HT1080 (cell line): ENCODE measurements at places on chromosomes 13 and 19.

DNA sequence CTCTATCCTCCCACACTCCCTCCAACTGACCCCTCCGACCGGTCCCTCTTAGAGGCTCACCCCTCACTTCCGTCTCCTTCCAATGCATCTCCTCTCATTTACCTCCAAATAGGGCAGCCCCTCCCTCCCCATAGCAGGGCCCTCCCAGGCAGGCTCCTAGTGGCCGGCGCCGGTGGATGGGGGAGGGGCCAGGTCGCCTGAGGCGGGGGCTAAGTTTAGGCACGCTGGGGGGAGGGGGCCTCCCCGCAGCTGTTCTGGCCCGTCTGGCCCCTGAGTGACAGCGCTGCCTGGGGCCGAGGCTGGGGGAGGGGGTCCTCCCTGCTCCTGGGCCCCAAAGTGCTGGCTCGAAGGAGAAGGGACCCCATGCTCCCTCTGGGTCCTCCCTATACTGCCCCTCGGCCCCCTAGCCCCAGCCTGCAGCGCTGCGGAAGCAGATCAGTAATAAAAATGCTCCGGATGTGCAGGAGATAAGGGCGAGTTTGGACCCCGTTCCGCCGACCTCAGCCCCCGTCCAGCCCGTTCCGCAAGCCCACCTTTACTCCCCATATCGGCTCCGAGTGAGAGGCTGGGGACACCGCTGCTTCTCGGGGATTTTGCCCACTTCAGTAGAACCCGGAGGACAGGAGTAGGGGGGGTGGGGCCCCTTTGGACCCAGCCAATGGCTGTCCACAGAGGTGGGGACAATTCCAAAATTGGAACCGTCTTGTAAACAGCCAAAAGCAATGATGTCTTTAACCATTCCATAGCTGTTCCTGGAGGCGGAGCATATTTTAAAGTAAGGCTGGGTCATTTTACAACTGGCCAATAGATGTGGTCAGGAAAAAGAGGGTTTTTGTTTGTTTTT, 4.0 kb downstream of the RTN2 start:
- DNase-seq = no peak

GRCh38 chr13:111549464-111549863, 229.0 kb downstream of the TEX29 start:
- no peak for DNase-seq

GRCh38 chr13:66700117-66700601, 530.0 kb downstream of the PCDH9 start:
- DNase-seq = no peak

DNA sequence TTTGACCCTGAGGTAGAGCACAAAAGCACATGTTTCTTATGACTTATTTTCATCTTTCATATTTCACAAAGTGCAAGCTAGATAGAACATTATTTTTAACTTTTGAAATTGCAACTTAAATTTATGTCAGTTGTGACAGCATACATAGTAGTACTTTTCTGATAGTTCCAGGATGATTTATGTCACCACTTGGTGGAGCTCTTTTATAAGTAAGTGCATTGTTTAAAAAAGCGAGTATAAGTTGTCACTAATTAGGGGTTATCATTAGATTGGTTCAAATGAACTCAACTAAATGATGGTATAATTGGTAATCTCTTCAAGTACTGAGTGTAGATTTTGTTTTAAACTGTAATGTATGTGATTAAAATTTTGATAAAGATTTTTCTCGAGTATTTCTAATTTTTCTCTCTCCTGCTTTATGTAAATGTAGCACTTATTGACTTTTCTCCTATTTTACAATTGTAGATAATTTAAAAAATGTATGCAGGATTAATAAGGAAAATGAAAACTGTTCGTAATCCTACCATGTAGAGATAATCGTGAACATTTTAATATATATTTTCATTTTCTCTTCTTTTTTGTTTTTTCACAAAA, 31.1 kb downstream of the RB1 start:
- DNase-seq = no peak

GRCh38 chr19:42191330-42191729, 26.1 kb downstream of the DEDD2 start:
- DNase-seq = no peak

- peak; percentile 87 for DNase-seq
Measured at GRCh38 chr13:39876258-39876657, 220.8 kb downstream of the COG6 start.

- DNase-seq = peak; percentile 20
Measured at GRCh38 chr13:51534041-51534817, 50.0 kb upstream of the WDFY2 start.

GRCh38 chr13:51797664-51798488, 6.1 kb downstream of the DHRS12 start:
- peak; percentile 65 for DNase-seq

DNA sequence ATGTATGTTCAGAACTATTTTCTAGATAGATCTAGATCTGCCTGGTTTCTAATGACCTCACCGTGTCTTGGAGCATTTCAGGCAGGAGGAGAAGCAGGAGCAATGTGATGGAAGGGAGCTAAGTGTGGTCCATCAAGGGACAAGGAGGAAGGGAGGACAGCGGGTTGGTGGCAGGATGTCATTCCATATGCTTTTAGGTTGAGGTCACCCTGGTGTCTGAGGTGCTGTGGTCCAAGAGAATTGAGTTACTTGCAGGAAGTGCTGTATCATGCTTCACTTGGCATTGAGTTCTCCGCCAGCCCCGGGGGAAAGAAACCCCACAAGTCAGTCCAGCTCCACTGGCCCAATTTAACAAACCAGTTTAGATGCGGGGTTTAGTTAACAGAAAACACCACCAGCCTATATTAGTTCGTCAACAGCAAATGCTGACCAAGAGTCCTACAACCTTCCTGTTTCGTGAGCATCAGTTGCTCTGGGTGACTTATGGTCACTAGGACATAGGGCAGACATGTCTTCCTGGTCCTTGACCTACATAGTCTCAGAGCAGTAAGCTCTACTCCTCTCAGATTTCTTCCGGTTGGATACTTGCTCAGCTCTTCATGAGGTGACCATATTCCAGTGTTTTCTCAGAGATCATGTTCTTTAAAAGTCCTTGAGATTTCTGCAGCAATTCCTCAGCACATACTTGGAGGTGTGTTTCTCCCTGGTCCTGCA, 79.4 kb downstream of the MBNL2 start:
- no peak for DNase-seq

- no peak for DNase-seq
Measured at GRCh38 chr19:7916955-7917266, 2.3 kb downstream of the TGFBR3L start.

DNA sequence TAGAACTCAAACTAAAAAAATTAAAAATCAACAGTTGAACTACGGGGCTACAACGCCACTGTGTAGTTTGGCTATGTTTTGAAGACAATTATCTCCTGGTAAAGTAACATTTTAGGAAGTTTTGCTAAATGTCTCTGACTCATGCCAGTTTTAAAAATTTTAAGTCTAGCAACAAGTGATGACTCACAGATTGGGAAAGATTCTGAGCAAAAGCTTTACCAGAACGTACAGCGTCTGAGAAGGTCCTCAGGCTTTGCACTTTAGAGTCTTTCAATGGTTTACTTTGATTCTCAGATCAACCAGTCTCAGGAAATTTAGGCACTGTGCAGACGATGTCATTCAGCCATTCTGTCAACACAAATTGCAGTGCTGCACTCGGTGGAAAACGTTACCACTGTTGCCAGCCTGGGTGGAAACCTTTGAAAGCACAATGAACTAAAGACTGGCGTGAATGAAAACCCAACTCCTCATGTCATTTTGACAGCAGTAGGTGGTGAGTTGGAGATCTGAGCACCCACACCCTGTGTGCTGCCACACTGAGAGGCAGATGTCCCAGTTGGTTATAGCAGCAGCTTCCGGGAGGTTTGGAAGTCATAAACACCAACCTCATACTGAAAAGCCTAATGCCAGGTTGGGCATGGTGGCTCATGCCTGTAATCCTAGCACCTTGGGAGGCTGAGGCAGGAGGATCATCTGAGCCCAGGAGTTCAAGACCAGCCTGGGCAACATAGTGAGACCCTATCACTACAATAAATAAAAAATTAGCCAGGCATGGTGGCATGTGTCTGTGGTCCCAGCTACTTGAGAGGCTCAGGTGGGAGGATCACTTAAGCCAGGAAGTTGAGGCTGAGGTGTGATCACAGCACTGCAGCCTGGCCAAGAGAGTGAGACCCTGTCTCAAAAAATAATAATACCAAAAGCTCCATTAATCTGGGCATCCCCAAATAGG, 6.3 kb upstream of the WTIP start:
- peak; percentile 71 for DNase-seq

GRCh38 chr13:39957868-39958677, 302.6 kb downstream of the COG6 start:
- no peak for DNase-seq

GRCh38 chr13:30705680-30706079, 29.7 kb upstream of the ALOX5AP start:
- DNase-seq = peak; percentile 50

GRCh38 chr13:33351319-33351718, 65.8 kb upstream of the STARD13 start:
- DNase-seq = peak; percentile 13

- no peak for DNase-seq
Measured at GRCh38 chr19:38959618-38960017, 15.9 kb downstream of the FBXO17 start.

GRCh38 chr13:24625870-24626849, 54.0 kb upstream of the ATP12A start:
- DNase-seq = no peak

- peak; percentile 71 for DNase-seq
Measured at GRCh38 chr13:40026174-40026585, 370.7 kb downstream of the COG6 start.

DNA sequence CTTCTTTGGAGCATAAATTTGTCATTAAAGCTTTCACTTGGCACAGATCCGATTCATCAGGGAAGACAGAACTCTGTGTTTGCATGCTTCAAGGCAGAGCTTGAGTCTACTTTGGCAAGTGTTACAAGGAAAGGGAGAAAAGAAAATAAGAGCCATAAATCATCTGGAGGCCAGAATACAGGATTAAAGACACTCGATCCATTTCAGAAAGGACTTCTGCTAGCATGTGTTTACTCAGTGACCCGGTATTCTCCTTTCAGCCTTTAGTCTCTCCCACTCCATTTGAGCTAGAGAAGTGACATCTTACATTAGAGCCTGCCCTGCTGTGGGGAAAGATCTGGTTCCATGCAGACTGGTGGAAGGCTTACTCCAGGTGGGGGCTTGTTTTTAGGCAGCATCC, 306.4 kb downstream of the KLF5 start:
- no peak for DNase-seq

DNA sequence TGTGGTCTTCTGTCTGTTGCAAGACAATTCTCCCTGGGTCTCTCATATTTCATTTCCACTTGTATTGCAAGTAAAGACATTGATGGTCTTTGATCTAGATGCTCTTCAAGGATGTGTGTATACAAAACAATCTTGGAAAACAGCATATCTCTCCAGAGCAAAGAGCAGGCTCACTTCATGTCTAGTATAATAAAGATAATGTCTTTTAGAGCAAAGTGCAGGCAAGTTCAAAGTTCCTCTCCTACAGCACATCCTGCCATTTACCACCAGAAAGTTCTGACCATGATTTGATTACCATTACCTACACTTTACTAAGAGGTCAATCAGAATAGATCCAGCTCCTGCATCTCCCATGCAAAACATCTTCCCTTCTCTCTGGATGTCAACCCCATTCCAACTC, 162.8 kb downstream of the DIAPH3 start:
- no peak for DNase-seq

GRCh38 chr13:90014038-90014437, 1333.4 kb upstream of the MIR17HG start:
- DNase-seq = no peak

- DNase-seq = no peak
Measured at GRCh38 chr19:35727053-35727955, 9.5 kb downstream of the KMT2B start.

DNA sequence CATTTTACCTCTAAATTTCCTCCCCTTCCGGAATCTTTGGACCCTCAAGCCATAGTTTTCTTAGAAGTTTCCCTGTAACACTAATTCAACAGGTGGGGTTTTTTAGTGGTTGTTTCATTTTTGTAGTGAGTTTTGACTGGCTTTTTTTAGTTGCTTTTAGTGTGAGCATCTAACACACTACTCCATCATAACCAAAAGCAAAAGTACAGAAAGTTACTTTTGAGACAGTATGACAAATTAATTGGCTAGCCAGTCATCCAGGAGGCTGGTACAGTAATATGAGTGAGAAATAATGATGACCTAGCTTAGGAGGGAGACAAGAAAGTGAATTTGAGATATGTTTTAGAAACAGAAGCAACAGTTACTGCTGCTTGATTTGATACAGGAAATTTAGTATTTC, 71.5 kb downstream of the DNAJC15 start:
- no peak for DNase-seq

GRCh38 chr13:96252903-96253302, 163.0 kb downstream of the HS6ST3 start:
- peak; percentile 35 for DNase-seq

GRCh38 chr13:24042710-24043440, 117.6 kb upstream of the SPATA13 start:
- DNase-seq = no peak

- DNase-seq = no peak
Measured at GRCh38 chr13:36769126-36769525, 49.9 kb upstream of the RFXAP start.

DNA sequence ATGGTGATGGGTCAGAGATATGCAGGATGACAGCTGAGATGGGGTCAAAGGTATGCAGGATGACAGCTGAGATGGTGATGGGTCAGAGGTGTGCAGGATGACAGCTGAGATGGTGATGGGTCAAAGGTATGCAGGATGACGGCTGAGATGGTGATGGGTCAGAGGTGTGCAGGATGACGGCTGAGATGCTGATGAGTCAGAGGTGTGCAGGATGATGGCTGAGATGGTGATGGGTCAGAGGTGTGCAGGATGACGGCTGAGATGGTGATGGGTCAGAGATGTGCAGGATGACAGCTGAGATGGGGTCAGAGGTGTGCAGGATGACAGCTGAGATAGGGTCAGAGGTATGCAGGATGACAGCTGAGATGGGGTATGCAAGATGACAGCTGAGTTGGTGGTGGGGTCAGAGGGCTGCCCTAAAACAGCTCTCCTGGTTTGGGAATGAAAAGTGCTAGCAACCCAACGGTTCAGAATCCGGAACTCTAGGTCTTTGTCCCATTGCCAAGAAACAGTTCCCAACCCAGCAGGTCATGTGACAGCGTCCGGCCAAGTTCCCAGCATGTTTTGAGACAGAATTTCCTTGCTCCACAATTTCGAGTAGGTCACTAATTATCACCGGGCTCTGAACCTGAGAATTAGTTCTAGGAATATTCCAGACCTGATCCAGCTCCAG, 3.2 kb downstream of the SELENOW start:
- DNase-seq = no peak

DNA sequence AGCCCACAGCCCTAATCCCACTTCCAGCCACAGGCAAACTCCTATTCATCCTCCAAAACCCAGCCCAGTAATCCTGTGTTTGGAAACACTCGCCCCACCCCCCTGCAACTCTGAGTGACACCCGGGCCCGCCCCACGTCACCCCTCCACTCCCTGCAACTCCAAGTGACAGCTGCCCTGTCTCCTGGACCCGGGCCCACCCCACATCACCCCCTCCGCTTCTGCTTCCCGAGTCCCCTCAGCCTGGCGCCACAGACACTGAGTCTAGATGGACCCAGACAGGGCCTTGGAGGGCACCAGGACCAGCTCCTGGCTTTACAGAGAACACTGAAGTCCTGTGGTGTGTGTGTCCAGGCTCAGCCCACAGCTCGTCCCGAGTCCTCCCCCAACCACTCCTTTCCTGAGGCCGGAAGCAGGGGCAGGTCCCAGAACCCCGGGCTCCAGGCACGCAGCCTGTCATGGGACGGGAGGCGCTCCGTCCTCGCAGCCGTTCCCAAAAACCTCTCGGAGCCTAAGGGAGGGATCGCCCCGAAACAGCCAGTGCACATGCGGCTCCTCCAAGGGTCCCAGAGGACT, 7.7 kb downstream of the REXO1 start:
- DNase-seq = no peak

- no peak for DNase-seq
Measured at GRCh38 chr19:30884146-30884812, 465.0 kb downstream of the TSHZ3 start.
